ENCODE measurements at places on chromosomes 2 and 18.
A peak's percentile ranks its signal among the peaks of the same experiment; 100 is the strongest.

DNA sequence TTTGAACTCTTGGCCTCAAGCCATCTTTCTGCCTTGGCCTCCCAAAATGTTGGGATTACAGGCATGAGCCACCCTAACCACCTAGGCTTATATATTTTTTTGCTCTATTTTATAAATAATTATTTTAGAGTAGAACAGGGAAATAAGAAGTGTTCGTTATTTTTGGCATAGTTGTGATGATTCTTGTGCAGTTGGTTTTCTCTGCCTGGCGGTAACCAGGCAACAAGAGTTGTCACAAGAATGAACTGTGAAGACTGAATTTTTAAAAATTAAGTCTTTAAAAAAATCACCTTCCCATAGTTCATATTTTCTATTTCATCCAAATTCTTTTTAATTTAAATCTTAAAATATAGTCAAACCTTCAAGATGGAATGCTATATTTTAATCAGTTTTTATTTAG is 310.2 kb downstream of the ARL6IP6 start:
- DNase-seq: no peak

GRCh38 chr2:111118981-111119821 is 1.5 kb upstream of the BCL2L11 start:
- no peak for DNase-seq

GRCh38 chr2:210318891-210319290 is 3.9 kb upstream of the MYL1 start:
- no peak for DNase-seq

DNA sequence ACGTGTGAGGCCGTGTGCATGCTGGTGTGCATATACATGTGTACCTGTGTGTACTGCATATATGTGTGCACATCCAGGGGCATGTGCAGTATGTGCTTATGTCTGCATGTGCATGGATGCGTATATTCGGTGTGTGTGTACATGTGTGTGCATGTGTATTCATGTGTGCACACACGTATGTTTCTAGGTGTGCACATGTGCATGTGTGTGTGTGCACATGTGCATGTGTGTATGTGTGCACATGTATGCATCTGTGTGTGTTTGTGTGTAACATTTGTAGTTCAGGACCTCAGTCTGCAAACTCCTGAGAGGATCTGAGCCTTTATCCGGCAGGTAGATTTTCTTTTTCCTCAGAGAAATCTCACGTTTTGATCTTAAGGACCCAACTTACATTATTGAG is 201.7 kb downstream of the SNTG2 start:
- DNase-seq: no peak

- DNase-seq: no peak
These were observed 8.4 kb upstream of the PRKCE start for GRCh38 chr2:45643095-45643494.

DNA sequence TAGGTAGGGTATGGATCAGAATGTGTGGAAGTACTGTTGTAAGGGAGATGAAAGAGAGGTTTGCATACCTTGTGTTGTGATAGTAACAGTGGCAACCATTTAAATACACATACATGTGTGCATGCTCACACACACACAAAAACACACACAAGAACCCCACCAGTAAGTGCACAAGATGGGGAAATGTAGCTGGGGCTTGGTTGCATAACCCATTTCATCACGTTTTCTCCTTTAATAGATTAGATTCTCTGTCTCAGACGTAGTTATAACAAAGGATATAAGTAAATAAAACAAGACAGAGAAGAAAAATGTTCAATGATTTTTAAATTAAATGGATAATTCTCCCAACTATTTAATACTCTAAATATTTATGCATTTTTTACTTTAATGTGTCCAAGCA is 13.4 kb downstream of the ARHGAP15 start:
- DNase-seq: no peak

DNA sequence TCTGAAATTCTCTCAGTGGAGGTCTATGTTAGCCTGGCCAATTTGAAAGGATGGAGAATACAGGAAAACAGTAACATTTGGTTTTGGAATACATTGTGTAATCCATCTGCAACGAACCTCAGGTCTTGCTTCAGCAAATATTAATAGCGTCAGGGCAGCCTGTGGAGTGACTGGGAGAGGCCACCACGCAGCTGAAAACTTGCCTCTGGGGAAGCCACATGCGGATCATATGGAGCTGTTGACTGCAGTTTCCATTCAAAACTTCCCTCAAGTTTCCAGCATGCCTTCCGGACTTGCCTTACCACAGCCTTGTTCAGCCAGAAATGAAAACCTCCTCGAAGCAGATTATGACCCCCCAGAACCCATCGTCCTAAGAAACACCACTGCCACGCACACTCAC is 25.7 kb downstream of the BCL11A start:
- DNase-seq: no peak

GRCh38 chr2:20451341-20451740 is 4.5 kb downstream of the RHOB start:
- no peak for DNase-seq

DNA sequence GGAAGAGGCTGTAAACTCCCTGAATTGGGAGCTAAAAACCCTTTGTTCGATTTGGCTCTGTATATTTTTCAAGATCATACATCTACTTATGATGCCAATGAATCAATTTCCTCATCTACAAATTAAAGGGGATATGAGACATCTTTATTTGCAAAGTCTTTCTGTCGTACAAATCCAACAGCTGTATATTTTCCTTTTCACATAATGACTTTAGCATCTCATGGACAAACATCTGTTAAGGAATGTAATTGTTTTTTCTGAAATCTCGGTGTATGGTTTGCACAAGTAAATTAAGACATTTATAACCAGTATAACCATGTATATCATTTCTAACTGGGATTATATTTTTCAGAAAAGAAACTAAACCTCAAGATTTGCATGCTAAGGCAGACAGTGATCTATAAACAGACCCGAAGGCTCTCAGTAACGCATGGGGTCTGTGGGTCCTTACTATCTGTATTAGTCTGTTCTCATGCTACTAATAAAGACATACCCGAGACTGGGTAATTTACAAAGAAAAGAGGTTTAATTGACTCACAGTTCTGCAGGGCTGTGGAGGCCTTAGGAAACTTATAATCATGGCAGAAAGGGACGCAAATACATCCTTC is 130.8 kb downstream of the SLC8A1 start:
- no peak for DNase-seq

GRCh38 chr18:34740101-34740500 is 30.0 kb downstream of the DTNA start:
- no peak for DNase-seq

- no peak for DNase-seq
These were observed 246.4 kb downstream of the VAPA start for GRCh38 chr18:10160251-10160650.

GRCh38 chr2:7972670-7973069 is 709.2 kb upstream of the ID2 start:
- DNase-seq: no peak

GRCh38 chr2:217685255-217685605 is 317.6 kb downstream of the TNS1 start:
- no peak for DNase-seq

DNA sequence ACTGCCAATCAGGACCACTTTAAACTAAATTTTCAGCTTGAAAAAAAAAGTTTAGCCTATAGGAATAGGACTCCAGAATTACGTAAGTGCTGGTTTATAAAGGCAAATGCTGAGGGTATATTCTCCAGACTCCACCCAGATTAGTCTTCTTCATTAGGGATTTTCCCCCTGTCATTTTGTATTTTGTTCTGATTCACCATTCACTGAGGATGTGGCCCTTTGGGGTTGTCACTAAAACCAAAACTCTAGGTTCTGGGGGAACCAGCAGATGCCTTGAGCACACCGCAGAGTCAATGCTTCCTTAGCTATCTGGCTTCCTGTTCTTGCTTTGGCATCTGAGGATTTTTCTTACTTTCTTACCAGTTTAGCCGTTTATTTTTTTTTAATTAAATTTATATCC is 10.5 kb downstream of the SCYGR4 start:
- DNase-seq: no peak

DNA sequence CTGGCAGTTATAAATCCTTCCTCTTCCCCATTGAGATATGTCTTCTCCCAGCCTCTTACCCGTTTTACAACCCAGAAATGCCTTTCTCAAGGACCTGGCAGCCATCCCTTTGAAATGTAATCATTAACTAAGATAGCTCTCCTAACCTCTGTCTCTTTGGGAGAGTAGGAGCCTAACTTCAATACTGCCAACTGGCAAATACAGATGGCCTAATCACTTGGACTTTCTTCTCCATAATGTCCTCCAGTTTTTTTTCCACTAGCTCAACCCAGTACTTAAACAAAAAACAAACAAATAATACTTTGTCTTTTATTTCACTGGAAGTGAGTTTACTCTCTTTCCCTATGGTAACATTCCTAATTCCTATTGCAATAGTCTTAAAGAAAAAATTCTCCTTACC is 1391.1 kb downstream of the SUCLG1 start:
- no peak for DNase-seq

GRCh38 chr2:71746946-71747501 is 293.7 kb downstream of the DYSF start:
- no peak for DNase-seq

DNA sequence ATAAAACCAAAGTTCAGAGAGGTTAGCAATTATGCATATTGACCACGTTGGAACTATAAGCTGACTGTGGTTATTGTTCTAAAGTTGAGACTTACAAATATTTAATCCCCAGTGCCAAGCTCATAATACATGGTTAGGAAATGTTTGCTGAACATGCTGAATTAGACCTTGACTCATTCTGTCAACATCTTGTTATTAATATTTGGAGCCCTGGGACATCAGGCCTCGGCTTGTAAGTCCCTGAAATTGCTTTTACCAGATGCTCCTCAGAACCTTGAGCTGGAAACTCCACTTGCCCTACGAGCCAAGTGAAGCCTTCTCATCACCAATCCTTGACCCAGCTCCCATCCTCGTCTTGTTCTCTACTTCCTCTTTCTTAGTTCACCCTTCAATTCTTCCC is 21.2 kb downstream of the DYNAP start:
- no peak for DNase-seq

GRCh38 chr2:75820693-75821092 is 110.0 kb upstream of the GCFC2 start:
- DNase-seq: no peak

GRCh38 chr2:231709981-231710798 is 1.9 kb downstream of the PTMA start:
- peak; percentile 25 for DNase-seq

DNA sequence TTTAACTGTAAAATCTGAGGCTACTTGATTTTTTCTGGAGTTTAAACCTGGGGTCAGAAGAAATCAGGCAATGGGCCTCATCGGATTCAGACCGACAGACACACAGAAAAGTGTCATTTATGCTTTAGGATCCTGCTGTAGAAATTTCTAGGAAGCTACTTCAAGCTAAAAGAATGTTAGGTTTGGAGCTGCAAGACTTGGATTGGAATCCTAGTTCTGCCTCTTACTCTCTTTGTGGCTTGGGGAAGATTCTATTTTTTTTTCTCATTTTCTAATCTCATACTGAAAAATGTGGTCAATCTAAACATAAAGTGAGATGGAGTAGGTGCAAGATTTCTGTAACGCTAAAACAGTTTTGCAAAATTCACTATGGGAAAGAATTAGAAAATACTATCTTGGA is 48.8 kb upstream of the KCNE4 start:
- DNase-seq: no peak

DNA sequence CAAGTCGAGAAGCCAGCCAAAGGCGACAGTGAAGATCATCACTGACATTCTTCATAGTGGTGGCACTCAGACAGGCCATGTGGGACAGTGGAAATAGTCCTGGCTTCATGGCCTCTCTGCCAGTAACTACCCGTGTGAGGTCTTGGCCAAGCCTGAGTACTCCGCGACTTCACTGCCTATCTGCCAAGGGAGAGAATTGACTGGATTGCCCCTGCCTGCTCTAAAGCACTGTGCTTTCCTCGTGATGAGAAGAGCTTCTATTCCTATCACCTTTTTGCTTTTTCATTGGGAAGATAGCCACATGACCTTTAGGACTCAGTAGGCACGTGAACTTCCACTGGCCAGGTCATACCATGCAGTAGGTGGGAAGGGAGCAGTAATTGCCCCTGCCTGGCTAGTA is 239.3 kb downstream of the HAUS1 start:
- DNase-seq: no peak

DNA sequence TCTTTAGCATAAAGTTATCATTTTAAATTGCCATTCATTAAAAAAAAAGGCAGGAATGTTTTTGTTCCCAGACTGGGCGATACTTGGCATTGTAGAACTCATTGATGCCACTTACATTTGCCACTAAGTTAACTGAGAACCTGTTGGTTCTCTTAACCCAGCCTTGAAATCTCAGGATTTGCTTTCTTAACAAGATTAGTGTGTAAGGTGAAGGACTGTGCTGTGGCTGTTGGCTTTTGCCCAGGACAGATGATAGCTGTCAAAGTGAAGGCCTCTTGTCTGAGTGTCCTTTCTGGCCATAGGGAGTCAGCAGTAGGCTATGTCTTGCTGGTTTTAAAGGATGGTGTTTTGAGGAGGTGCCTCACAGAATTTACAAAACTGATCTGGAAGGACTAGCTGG is 2.6 kb downstream of the DPYSL5 start:
- DNase-seq: no peak

DNA sequence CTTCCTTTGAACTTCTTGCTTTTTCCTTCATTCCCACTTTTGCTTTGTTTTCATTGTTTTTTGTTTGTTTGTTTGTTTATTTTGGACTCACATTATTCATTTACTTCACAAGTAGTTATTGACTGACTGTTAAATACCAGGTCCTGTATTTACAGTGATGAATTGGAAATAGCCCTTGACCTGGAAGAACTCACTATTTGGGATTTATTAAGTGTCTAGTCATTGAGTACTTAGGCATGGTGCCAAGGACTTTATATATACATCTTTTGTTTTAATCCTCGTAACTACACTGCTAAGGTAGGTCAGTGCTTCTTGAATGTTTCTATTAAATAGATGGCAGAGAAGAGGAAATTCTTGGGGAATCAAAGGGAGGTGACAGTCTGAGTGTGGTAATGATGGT is 11.1 kb downstream of the SPOPL start:
- DNase-seq: no peak

DNA sequence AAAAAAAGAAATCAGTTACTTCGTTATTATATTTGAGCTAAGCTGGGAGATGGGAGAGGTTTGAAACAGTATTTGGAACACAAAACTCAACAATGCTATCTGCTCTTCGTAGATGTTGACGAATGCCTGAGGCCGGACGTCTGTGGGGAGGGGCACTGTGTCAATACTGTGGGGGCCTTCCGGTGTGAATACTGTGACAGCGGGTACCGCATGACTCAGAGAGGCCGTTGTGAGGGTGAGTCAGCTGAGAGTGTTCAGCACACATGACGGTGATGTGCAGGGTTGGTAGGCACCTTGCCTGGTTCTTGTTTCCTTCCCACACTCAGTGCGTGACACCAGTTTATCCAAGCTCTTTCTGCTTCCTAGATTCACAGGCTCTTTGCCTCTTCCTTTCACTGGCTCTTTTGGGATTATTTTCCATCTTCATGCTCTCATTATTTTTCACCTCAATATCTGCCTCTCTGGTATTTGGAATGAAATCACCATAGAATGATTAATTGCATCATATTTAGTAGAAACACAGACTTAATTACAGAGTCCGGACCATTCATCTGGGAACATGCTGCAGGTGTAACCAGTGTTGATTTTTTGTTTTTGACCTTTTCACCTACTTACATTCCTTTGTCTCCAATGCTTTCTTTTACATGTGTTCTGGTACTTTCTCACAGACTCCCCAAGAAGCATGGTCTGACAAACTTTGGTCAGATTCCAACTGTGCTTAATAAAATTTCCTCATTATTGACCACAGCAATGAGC is 200.6 kb upstream of the RASGRP3 start:
- no peak for DNase-seq

GRCh38 chr2:234038076-234038802 is 12.3 kb upstream of the SPP2 start:
- no peak for DNase-seq

Data from DMS 273 treated with DMSO at 0.1 percent for 48 hours (cell line).